ENCODE measurements at places on chromosomes 7 and 10. TPM values are rescaled to one million over a fixed set of nuclear protein-coding genes. Genes with fewer than 3 reads are reported as not detected.

The AFAP1L2 gene
- 20.0 TPM for total RNA-seq

DNA sequence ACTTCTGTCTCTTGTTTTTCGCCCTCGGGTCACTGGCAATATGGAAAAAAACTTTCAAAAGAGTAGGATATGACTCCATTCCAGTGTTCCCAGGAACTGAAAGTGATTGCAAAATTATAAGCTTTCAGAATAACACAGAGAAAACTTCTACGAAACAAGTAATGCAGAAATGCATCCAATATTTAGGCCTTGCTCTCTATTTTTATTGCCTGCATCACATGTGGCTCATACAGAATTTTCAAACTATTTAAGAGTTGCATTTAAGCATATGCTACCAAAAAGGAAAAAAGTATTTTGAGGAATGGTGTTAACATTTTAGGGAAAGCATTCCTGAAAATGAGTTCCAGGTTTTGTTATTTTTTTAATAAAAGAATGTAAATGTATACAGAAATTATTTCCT lies 228.0 kb downstream of the CACNB2 start:
- H3K4me1 ChIP-seq = no peaks in the 10 kb centered on the region
- no peak overlapping the region for H3K27ac ChIP-seq
- no peak overlapping the region for H3K4me3 ChIP-seq
- DNase-seq = no peak
- H3K27me3 ChIP-seq = no peaks in the 10 kb centered on the region

GRCh38 chr10:32167450-32167849 lies 111.2 kb upstream of the KIF5B start:
- H3K4me1 ChIP-seq = no peaks in the 10 kb centered on the region
- H3K27ac ChIP-seq = no peak overlapping the region
- H3K36me3 ChIP-seq = no peaks in the 10 kb centered on the region
- no peak for DNase-seq

DNA sequence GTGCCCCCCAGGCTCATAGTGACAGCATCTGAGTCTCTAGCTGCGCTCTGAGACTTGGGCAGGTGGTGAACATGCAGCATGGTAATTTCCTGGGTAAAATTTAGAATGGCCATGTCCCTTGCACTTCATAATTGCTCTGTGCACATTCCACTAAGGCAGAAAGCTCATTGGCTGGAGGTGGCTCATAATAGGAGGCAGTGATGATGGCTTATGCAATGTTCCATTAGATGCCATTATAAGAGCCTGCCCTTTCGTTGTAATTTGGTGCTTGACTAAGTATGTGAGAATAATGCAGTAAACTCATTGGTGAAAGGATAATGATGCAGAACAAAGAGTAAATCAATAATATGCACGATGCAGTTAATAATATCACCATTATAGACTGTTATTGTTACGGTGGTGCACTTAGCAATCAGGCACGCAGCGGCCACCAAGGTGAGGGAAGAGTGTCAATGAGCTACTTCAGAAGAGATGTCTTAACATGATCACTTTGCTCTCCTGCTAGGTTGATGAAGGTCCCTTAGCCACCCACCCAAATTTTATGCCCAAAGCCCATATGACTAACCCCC lies 545.9 kb downstream of the KCNMA1 start:
- no peaks in the 10 kb centered on the region for H3K36me3 ChIP-seq
- H3K4me1 ChIP-seq = no peaks in the 10 kb centered on the region
- no peaks in the 10 kb centered on the region for H3K27me3 ChIP-seq
- DNase-seq = no peak

GRCh38 chr7:20798694-20799121 lies 12.0 kb upstream of the SP8 start:
- H3K36me3 ChIP-seq = no peaks in the 10 kb centered on the region
- no peak for DNase-seq
- peaks cover 8% of the 10 kb centered on the region for H3K4me1 ChIP-seq
- H3K27me3 ChIP-seq = peaks cover 80% of the 10 kb centered on the region
- H3K27ac ChIP-seq = no peak overlapping the region

GRCh38 chr10:92239600-92240288 lies 51.1 kb downstream of the CPEB3 start:
- H3K36me3 ChIP-seq = no peaks in the 10 kb centered on the region
- peak overlapping the region; percentile 88 for H3K27ac ChIP-seq
- no peaks in the 10 kb centered on the region for H3K27me3 ChIP-seq
- peak overlapping the region; percentile 88 for H3K4me3 ChIP-seq
- H3K4me1 ChIP-seq = peaks cover 7% of the 10 kb centered on the region
- no peak for DNase-seq
